CD4-positive, alpha-beta T cell treated with Interleukin-15 for 4 hours (primary cell): ENCODE measurements at places on chromosomes 1 and 21.

DNA sequence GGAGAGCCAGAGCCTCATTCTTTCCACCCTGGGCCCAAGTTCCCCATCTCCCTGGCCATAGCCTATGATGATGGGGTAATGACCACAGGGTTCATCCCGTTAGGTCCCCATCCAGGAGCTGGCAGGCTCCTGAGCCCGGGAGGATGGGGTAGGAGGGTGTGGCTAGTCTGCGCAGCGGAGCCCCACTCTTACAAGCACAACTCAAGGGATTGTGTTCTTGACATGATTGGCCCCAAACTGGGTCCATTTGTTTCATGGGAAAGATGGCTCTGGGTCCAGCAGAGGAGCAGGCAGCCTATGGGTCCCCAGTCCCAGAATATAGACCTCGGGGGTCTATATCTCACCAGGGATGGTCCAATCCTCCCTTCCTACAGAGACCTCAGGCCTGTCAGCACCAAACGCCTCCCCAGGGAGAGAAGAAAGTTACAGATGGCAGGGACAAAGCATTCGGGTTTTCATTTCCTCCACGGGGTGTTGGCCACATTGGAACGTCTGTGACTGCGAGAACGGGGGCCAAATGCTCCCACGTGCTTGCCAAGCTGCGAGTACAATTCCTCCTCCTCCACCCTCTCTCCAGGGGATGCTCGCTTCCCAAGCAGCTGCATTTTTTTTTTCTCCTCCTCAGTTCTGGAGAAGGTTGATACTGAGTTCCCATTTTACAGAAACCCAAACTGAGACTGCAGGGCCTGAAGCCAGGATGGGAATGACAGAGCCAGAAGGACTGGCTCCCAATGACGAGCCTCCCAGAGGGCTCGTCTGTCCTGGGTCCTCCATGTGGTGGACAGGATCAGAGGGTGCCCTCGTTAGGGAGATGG, 71.0 kb downstream of the DHRS3 start:
- DNase-seq: no peak

- peak; percentile 27 for DNase-seq
These were observed 9.1 kb downstream of the TTC22 start for GRCh38 chr1:54791880-54792522.

DNA sequence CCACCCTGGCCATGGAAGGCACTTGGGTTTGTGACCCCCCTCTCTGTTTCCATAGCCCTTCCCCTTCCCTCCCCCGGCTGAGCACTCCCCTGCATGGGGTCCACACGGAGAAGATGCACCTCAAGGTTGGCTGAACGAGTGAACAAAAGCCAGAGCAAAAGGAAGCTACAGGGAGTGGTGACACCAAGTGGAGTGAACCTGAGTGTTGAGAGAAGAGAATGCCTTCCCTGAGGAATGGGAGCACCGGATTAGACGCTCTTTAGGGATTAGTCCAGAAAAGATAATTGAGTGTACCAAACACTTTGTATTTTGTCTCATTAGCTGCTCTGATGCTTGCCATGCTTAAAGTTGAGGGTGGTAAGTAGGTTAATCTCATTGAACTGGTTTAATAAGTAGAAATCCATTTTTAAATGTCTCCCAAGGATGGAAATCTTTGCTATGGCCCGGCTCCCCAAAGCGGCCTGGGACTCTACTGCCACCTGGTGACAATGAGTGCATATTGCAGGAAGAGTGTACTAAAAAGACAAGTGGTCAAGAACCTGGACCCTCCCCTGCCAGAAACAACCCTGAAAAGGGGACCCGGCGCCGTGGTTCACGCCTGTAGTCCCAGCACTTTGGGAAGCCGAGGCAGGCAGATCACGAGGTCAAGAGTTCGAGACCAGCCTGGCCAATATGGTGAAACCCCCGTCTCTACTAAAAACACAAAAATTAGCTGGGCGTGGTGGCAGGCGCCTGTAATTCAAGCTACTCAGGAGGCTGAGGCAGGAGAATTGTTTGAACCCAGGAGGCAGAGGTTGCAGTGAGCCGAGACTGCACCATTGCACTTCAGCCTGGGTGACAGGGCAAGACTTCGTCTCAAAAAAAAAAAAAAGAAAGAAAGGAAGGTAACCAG, 150.6 kb upstream of the ZC3H12A start:
- peak; percentile 3 for DNase-seq

GRCh38 chr1:92854101-92854785, 22.4 kb downstream of the RPL5 start:
- DNase-seq: no peak

GRCh38 chr1:66335125-66335524, 198.8 kb upstream of the SGIP1 start:
- no peak for DNase-seq

DNA sequence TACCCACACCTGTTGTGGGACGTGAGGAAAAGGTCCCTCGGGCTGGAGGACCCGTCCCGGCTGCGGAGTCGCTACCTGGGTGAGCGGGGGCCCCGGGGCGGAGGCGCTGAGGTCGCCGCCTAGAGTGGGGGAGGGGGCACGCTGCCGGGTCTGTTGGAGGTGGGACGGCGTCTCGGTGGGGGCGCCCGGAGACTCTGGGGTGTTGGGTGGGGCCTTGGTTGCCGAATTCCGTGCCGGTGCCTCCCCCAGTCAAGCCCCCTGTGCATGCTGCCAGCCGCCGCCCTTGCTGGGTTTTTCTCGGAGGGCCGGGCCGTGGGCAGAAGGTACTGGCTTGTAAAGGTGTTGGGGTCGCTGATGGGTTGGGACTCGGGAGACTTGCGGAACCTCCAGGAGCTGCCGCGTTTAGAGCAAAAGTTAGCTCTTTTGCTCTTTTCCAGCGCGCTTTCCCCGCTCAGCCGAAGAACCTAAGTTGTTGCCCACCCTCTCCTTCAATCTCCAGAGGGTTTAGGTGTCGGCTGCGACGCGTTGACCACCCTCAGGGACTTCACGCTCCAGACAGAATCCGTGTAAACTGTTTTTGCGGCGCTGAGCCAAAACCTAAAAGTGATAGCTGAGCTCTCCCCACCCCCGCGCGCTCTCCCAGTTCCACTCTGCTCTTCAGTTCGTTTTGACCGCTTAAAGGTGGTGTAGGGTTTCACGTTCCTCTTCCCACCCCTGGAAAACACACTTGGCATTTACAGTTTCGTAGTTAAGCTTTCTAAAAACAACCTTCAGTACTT, at the start of gene MPC2:
Gene MPC2 (minus strand): TSS at position 143 of the 779 bp plus-strand sequence. CDS start 1,231 bp downstream, outside the sequence.
- peak; percentile 60 for DNase-seq

- no peak for DNase-seq
These were observed 18.2 kb upstream of the MX1 start for GRCh38 chr21:41407541-41408460.

DNA sequence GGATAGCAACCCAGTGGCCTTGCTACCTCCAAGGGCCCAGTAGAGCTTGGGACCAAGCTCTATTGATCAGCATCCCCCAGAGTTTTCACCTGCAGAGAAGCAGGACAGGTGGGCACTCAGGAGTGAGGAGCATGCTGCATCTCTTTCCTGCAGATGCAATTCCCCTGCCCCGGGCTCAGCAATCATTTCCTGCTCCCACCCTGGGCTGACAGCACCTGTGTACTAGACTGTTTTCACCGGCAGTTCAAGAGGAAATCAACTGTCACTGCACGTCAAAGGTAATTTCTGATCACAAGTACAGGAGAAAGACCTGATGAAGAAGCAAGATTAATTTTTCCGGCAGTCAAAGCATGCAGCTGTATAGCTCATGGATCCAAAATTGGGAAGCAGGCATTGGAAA, 8.8 kb upstream of the NT5C1A start:
- no peak for DNase-seq

GRCh38 chr21:25307489-25307888, 299.8 kb downstream of the MRPL39 start:
- DNase-seq: no peak

DNA sequence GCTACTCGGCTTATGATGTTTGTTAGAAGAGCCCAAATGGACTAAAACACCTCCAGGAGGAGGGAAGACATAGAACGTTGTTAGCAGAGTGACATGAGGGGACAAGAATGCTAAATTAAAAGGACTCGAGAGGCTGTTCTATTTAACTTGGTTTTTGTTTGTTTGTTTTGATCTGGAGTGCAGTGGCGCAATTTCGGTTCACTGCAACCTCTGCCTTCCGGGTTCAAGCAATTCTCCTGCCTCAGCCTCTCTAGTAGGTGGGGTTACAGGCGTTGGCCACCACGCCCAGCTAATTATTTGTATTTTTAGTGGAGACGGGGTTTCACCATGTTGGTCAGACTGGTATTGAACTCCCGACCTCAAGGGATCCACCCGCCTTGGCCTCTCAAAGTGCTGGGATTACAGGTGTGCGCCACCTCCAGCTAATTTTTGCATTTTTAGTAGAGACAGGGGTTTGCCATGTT, 5.1 kb upstream of the HNRNPU start:
- DNase-seq: no peak

GRCh38 chr1:215748431-215748830, 181.3 kb downstream of the KCTD3 start:
- DNase-seq: no peak

- DNase-seq: no peak
These were observed 566.1 kb downstream of the AMY1C start for GRCh38 chr1:104315823-104316222.

GRCh38 chr1:40303051-40303771, 13.9 kb downstream of the COL9A2 start:
- no peak for DNase-seq

- DNase-seq: no peak
These were observed 147.0 kb upstream of the DNAH14 start for GRCh38 chr1:224782281-224783000.

DNA sequence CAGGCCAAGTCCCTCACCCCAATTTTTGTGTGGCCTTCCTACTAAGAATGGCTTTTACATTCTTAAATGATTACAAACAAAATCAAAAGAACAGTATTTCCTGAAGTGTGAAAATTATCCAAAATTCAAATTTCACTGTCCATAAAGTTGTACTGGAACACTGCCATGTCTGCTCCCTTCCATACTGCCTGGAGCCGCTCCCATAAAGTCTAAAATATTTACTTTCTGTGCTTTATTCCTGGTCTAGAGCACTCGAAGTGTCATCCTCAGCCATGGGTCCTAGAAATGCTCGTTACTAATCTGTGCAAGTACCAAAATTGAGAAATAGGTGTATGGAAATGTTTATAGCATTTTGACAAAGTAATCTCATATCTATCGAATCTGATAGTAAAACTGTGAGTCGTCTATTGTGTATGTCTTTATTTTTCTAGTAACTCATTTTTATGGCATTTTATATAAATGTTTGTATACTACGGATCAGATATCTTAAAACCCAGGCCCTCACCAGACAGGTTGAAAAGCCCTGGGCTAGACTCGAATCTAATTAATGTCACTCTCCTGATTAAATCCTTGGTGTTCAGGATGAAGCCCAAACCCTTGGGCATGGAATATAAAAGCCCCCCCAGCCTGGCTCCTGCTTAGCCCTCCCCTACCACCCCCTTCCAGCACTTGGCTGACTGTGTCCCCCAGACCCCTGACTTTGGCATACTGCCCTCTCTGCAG, 4.9 kb downstream of the LBR start:
- no peak for DNase-seq

DNA sequence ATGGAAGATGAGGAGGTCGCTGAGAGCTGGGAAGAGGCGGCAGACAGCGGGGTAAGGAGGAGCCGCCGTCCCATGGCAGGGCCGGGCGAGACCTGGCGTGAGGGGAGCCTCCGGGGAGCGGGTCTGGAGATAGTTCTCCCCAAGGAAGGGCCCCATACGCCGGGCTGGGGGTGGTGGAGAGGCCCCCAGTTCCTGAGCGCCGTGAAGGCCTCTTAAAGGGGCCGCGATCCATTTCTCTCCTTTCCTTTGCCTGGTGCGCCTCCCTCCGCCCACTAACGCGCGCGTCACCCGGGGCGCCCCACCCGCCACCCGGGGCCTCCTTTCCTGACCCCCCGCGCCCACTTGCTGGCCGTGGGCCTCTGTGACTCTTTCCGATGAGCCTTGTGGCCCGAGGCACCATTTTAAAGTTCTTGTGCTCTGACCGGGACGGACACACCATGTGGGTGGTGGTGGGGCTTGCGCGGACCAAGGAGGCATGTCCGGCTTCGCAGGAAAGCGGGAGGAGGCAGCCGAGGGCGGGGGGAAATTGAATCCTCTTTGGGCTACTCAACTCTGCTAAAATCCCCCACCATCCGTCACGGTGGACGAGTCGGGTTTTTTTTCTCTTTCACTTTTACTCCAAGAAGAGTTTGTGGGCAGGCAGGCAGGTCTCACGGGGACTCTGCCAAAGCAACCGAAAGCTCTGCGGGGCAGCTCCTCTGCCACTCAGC, 371 bp downstream of the SZRD1 start:
- DNase-seq: peak; percentile 83

GRCh38 chr1:244454412-244454811, 2.7 kb upstream of the ADSS2 start:
- no peak for DNase-seq

DNA sequence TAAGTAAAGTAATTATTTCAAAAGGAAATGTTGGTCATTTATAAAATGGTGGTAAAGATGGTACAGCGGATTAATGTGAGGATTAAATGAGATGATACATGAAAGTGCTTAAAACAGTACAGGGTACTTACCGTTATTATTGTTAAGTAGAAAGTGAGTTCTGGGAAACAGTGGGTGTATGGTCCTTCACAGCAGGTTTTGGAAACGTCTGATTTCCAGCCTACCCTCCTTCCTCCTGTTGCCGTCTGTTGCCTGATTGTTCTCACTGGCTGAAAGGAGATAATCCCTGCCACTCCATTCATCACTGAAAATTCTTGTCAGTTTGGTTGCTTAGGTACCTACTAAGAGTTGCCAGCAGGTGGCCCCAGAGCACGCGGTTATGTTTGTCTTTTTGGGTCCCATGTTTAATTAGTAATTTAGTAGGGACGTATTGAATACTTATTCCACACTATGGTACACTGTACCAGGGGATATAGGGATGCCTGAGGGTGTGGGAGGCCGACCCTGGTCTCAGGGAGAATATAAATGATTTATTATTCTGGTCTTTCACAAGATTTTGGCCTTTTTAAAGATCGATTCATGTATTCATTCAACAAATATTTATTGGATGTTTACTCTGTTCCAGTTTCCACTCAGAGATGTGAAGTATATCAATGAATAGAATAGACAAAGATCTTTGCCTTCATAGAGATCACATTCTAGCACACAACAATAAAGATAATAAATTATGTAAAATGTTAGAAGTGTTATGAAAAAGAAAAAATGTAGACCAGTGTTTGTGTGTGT, 30.8 kb upstream of the RPTN start:
- peak; percentile 72 for DNase-seq

DNA sequence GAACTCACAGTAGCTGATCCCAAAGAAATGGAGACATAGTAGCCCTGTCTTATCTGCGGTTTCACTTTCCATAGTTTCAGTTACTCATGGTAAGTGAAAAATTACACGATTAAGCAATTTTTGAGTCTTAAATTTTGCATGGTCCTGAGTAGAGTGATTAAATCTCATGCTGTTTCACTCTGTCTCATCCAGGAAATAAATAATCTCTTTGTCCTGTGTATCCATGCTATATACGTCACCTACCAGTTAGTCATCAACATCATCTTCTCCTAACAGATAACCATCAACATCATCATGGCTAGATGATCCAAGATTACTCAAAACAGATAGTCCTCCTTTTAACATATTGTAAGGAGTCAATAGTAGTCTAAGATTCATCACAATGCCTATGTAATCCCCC, 1589.3 kb downstream of the BRINP3 start:
- no peak for DNase-seq
